ENCODE measurements at places on chromosomes 16 and 17.

DNA sequence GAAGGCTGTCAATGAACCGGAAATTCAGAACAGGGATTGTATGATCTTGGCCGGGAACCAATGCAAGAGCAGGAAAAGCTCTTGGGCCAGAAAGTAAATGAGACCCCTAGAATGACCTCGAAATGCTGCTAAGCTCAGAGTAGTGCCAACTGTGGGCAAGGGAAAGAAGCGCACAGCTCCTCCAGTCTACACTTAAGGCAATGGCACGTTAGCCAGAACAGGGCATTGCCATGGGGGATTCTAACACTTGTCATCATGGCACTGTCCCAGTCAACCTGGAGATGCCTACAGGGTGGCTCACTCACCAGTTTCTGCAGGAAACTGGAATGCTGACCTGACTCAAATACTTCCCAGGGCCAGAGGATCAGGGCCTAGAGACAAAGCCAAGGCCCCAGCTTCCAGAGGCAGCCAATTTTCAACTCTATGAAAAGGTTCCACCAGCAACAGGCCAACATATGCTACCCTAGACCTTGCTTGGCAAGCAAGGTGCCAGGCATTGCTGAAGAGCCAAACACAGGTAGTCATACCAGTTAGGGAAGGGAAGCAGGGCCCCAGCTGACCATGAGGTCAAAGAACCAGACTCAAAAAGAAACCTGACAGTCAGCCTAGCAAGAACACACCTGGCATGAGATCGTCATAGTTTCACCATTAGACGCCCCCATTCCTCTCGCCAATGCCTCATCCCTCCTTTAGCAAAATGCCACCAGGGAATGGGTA lies 34.9 kb downstream of the ARHGAP17 start:
- no peak for DNase-seq

DNA sequence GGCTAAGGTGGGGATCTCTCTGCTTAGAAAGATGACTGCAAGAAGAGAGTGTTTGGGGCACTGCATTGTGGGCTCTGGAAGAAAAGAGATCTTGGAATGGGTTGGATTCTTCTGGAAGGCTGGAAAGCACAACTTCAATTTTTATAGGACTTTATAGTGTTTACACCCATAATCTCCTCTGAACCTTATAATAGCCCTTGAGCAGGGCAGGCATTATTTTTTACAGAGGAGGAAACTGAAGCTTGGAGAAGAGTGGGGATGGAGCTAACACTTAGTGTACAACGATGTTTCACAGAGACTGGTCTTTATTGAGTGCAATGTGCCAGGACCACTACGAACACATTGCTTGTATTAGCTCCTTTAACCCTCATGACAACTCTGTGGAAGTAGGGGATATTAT lies 10.4 kb downstream of the TNS4 start:
- no peak for DNase-seq

GRCh38 chr16:74732707-74733350 lies 32.2 kb upstream of the MLKL start:
- no peak for DNase-seq

DNA sequence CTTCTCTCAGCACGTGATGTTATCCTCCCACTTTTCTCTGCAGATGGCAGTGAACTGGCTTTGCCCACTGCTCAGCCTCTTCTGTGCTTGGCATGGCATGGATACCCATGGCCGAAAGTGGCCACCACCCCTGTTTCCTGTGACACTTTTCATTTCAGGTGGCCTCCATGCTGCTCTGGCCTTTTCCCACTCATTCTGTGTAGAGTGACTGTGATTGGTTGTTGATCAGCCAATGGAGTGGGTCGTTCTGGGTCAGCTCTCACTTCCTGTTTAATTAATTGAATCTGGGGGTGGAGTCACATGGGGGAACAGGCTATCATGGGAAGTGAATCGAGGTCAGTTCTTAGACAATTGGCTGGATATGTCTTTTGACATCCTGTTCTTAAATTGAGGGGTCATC lies 350.1 kb upstream of the EEF2KMT start:
- no peak for DNase-seq

- no peak for DNase-seq
Measured at GRCh38 chr17:6555331-6556120, 829 bp downstream of the PITPNM3 start.

GRCh38 chr16:29192329-29193247 lies 207.7 kb downstream of the LAT start:
- no peak for DNase-seq

DNA sequence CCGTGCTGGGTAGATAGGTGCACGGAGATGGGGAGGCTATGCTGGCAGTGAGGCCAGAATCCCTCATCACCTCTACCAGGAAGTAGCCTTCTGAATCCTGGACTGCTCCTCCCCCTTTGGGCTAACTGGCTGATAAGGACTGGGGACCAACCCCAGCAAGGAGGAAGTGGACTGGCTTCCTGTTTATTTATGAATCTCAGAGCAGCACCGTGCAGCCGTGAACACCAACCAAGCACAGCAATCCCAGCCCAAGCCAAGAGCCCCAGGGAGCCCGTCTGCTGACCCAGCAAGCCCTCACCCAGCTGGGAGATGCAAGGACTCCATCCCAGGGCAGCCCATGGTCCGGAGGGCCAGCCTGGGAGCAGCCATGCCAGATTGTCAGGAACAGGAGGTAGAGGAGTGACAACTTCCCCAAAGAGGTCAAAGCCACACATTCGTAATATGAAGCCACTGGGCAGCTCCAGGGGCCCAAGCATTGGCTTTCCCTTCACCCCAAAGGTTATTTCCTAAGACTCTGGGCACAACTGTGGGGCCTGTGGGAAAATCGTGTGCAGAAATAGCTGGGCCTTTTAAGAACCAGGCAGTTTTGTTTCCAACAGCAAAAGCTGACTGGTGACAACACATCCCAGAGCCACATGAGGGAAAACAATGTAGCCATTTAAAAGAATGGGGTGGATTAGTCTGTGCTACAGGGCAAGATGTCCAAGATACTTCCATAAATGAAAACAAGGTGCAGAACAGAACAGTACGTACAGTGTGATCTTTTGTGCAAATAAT lies 23.9 kb downstream of the PHB1 start:
- DNase-seq = no peak

DNA sequence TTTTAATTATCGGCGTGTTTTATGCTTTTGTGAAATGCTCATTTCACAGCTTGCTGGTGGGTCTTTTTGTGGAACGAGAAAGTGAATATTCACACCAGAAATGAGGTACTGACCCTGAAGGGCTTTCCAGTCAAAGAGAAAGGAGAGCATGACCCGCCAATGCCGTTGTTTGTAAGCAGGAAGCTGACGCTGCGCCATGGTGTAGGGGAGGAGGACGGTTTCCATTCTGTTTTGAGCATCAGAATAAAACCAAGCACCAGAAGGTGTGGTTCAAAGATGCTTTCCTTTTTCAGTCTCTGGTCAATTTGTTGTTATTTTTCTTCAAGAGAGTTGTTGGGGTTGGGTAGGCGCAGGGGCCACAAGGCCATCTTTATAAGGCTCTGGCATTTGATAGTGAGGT lies 669.3 kb downstream of the WWOX start:
- no peak for DNase-seq

DNA sequence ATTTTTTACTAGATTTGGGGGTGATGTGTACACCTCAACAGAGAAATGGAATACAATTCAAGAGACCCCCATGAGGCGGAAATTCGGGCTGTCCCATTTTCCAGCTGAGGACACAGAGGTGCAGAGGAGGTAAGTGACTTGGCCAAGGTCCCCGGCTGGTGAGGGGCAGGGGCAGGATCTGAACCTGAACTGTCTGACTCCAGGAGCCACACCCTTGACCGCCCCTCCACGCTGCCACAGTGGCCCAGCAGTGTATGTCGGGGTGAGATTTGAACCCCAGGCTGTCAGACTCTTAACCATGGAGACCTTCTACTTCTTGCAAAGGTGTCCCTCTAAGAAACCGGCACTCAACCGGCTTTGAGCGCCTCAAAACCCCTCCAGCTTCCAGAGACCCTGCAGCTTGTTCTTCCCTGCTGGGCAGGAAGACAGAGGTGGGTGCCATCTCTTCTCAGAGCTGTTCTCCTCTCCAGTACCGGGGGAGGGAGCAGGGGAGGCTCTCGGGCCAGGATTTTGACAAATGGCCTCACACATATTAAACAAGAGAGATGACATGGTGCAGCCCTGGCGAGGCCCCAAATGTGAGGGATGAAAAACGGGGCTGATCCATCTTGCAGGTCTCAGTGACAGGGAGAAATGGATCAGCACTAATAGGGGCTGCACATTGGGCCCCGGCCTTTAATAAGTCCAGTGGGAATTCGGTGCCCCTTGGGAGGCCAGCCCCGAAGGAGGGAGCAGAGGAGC lies 222.3 kb downstream of the GSG1L start:
- no peak for DNase-seq

- DNase-seq = no peak
Measured at GRCh38 chr16:79613009-79613408, 12.5 kb upstream of the MAF start.

- no peak for DNase-seq
Measured at GRCh38 chr17:36786867-36787266, 150.4 kb upstream of the LHX1 start.

GRCh38 chr17:39700148-39700987 lies 504 bp downstream of the ERBB2 start:
- peak; percentile 9 for DNase-seq

DNA sequence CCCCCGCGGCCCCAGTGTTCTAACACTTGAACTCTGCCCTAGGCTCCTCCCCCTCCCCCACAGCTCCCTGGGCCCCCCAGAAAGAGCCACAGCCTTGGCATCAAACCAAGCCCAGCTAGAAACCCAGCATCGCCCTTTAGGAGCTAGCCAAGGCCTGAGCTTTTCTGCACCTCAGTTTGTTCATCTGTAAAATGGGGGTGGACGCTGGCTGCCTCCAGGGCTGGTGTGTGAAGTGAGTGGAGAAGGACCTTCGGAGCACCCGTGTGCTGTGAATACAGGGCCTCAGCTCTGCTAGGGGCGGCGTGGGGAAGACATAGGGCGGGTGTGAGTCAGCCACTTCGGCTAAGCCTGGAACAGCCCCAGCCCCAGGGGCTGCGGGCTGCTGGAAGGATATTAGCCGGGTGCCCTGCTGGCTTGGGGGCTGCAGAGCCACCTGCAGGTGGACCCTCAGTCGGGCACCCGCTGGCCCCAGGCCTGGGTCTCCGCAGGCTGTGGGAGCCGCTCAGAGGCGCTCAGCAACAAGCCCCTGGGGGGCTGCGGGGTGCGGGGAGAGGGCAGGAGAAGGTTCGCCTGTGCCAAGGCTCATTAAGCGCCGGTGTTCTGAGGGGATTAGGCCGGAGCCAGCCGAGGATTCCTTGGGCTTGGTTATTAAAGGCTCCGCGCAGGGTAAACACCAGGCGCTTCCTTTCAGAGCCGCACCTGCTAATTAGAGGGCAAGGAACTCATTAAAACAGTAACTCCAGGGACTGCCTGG lies 217.0 kb upstream of the CIBAR2 start:
- peak; percentile 54 for DNase-seq

GRCh38 chr16:31107465-31107867 lies 720 bp upstream of the BCKDK start:
- no peak for DNase-seq

GRCh38 chr17:81922566-81923301 lies 4.8 kb upstream of the SIRT7 start:
- DNase-seq = no peak

DNA sequence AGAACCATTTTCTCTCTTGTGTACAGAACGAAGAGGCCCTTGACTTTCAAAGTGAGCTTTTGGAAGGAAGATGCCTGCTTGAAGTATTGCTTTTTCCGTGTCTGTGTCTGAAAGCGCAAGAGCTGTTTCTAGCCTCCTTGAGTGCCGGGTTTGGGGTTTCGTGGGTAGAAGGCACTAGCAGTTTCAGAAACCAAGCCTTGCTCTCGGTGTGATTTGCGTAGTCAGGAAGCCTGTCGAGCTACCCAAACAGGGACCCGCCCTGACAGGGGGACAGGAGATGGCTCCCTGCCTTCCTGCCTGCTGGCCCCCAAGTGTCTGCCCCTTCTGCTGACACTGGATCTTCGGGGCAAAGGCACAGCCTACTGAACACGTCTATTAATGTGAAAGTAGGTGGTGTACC lies 322.0 kb downstream of the MAF start:
- DNase-seq = no peak

- DNase-seq = no peak
Measured at GRCh38 chr16:71669926-71670536, 44.0 kb downstream of the MARVELD3 start.

- DNase-seq = no peak
Measured at GRCh38 chr17:82219753-82220709, 7.4 kb upstream of the CCDC57 start.

GRCh38 chr16:4802659-4803287 lies 340 bp upstream of the ROGDI start:
- peak; percentile 91 for DNase-seq

GRCh38 chr16:66425651-66426050 lies 1.4 kb upstream of the BEAN1 start:
- DNase-seq = no peak

- DNase-seq = peak; percentile 41
Measured at GRCh38 chr17:78313735-78314648, 45.9 kb downstream of the SOCS3 start.

- DNase-seq = no peak
Measured at GRCh38 chr17:75242461-75243042, 18.9 kb downstream of the GGA3 start.

DNA sequence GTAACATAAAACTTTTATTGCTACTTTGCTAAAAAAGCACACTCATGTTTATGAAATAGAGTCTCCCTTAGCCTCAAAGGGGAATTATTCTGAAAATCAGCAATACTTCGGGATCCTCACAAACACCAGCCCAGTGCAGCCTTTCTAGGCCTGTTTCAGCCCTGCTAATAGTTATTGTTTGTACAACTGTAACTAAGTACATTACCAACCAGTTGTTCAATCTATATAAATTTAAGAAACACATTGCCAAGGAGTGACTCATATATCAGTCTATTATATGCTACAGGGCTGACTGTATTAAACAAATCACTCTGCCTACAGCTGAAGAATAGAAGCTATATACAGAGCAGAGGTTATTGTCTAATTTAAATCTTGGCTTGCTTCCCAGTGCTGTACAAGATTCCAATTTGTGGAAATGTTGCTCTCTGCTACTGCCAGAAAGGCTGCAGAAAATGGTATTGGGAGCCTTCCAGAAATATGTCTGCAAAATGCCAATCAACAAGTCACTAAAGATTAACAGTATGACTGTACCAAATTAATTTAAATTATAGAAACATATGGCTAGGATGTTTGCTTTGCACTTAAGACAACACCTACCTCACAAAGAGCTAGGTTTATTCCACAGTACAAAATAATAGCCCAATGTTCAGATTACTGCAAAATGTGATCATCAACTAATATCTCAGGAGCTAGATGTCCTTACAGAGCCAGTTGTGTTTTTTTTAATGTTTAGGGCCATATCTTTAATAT lies 49.7 kb downstream of the TOX3 start:
- DNase-seq = no peak

- no peak for DNase-seq
Measured at GRCh38 chr17:82923366-82924113, 83.7 kb upstream of the ZNF750 start.

Data from brain microvascular endothelial cell (primary cell).